ENCODE measurements at places on chromosomes 6 and 20. TPM values are rescaled to one million over a fixed set of nuclear protein-coding genes. Genes with fewer than 3 reads are reported as not detected.

- no peak for DNase-seq
Observed at GRCh38 chr6:4612636-4613171, 163.5 kb upstream of the CDYL start.

- no peak for DNase-seq
Observed at GRCh38 chr20:50992733-50993457, 30.0 kb downstream of the KCNG1 start.

GRCh38 chr6:100472674-100473073, 8.0 kb upstream of the SIM1 start:
- no peak for DNase-seq

GRCh38 chr6:46208303-46208702, 37.5 kb upstream of the ENPP5 start:
- no peak for DNase-seq

Gene FHL5
- 1.5 TPM for total RNA-seq
